Progenitor cell of endocrine pancreas (in vitro differentiated cells): ENCODE measurements at places on chromosomes 12 and 14. TPM values are rescaled to one million over a fixed set of nuclear protein-coding genes. Genes with fewer than 3 reads are reported as not detected.
A peak's percentile ranks its signal among the peaks of the same experiment; 100 is the strongest.

- DNase-seq: peak; percentile 64
Observed at GRCh38 chr14:68824517-68825347, 31.9 kb upstream of the ZFP36L1 start.

GRCh38 chr12:76790564-76791552 is 26.9 kb downstream of the ZDHHC17 start:
- DNase-seq: no peak

DNA sequence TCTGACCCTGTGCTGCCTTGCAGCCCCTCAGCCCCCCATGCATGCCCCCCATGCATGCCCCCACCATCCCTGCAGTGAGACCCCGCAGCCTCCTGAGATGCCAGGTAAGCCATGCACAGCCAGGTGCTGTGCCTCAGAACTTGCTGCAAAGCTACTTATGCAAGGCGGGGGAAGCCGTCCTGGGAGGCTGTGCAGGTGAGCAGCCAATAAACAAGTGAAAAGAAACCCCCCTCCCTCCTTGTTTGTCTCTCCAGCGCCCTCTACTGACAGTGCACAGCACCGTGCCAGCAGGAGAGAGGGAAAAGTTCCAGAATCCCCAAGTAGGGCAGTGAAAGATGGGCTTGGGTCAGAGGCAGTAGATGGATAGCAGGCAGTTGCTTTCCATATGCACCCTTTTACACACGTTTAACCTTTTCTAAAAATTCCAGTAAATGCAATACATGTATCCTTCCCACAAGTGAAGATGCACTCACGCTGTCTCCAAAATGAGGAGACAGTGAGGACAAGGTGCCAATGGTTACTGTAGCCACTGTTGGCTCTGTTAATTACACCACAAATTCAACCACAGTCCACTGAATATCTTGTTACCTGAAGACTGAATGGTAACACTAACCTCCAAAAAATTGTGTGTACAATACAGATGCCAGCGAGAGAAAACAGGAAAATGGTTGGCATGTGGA is 18.0 kb downstream of the TNFAIP2 start:
- DNase-seq: no peak

DNA sequence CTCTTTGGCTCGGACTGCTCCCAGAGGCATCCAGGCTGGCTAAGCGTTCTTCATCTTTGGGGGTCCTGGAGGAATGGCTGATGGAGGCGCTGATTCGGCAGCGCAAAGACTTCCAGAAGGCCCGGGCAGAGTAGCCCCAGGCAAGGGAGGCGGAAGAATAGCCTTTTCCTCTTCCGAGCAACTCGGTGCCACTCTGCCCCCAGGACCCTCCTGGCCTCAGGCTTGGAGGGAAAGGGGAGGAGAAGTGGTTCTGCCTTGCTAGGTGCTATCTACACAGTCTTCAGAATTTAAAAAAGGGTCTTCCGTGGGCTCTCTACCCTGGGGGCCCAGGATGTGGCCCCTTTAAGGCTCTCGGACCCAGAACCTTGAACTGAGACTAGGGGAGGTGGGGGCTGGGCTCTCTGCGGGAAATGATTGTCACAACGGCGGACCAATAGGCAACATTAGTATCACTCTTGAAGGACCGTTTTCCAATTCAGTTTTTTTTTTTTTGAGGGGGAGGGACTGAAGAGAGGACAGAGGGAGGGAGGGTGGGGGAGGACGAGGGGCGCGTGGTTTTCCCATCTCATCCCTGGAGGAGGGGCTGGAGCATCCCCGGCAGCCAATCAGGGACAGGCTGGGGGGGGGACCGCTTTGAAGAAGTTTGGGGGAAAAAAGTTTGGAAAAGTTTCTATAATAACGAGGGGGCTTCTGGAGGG is at the start of gene NFATC4:
TSS of gene NFATC4 (plus strand) at position 671 of the 698 bp plus-strand sequence. CDS start 157 bp downstream, outside the sequence.
- DNase-seq: peak; percentile 28

DNA sequence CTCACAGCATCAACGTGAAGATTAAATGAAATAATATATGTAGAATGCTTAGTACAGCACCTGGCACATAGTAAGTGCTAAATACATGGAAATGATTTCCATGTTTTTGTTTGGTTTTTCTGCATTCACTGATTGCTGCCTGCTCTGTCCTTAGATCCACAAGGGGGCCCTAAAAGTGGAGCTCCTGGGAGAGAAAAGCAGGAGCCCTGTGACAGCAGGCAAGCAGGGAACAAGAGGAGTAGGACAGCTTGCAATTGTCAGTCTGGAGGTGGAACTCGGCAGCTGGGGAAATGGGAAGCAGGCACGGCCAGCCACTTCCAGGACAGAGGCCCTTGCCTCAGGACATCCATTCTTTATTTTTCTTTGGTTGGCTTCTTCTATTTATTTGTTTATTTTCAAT is 292.9 kb downstream of the BMP4 start:
- no peak for DNase-seq

DNA sequence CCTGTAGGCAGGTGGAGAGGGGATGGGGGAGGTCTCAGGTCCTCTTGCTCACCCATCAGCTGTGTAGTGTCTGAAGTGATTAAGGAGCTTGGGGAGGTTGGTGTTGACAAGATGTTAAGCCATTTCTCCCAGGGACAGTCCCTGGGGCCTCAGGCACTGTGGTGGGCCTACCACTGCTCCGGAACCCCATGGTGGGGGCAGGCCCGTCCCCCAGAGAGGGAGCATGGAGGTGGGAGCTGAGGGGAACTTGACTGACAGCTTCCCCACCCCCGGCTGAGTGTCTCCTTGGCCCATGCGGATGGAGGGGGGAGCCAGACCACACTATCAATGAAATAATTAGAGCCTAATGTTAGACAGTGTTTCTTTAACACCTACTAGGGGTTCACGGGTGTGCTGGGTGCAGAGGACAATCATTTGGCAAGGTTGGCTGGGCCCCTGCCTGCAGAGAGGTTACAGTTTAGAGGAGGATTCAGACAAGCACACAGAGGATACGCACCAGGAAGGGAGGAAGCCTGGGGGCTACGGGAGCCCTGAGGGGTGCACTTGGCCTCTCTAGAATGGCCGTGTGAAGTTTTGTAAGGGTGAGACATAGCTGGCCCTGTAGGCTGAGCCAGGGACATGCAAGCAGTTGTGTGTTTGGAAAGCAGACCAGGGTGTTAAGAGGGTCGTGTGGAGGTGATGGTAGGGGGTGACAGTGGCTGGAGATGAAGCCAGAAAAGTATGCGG is 19.3 kb upstream of the KRT80 start:
- no peak for DNase-seq

- DNase-seq: no peak
Observed at GRCh38 chr12:105418821-105419291, 88.4 kb downstream of the C12orf75 start.

- no peak for DNase-seq
Observed at GRCh38 chr12:19749906-19750574, 310.7 kb downstream of the AEBP2 start.

DNA sequence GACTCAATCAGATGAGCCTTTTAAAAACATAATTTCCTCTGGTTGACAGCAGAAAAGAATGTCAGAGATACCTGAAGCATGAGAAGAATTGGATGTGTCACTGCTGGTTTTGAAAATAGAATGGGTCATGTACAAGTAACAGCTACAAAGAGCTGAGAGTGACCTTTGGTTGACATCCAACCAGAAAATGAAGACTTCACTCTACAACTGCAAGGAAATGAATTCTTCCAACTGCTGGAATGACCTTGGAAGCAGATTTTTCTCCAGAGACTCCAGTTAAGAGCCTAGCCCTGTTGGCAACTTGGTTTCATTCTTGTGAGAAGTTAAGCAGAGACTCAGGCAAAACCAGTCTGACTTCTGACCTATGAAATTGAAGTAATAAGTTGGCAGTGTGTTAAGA is 505.9 kb downstream of the SLC16A7 start:
- DNase-seq: no peak

- no peak for DNase-seq
Observed at GRCh38 chr14:29089849-29090248, 323.3 kb downstream of the FOXG1 start.

DNA sequence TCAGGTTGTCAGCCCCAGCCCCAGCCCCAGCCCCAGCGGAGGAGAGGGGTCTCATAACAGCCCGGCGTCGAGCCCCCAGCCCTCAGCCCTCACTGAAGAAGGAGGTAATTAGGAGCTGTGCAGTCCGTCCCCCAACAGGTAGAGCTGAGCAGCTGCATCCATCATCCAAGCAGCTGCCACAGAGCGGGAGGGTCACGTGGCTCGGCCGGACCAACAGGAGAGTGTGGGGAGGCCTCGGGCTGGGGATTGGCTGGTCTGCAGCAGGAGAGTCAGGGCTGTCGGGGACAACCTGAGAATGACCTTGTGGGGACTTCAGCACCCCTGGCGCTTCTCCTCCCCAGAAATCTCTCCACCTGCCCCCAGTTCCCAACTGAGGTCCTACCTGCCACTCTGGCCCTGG is 29.6 kb downstream of the SMUG1 start:
- DNase-seq: peak; percentile 75

- DNase-seq: no peak
Observed at GRCh38 chr14:102665621-102666020, 73.2 kb downstream of the RCOR1 start.

DNA sequence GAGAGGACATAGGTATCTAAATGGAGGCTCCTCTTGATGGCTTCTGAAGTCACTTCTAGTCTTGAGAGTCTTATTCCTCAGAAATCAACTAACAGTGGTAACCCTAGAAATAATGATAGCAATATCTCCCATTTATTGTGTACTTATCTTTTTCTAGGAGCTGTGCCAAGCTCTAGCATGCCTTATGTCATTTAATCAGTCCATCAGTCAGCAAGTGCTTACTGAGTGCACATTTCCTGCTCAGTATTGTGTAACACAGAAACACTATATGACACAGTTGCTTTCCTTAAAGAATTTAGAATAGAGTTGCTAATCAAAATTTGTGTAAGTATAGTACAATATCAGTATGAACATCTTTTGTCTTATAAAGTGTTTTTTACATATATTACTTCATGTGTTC is 36.6 kb downstream of the KRT76 start:
- no peak for DNase-seq

DNA sequence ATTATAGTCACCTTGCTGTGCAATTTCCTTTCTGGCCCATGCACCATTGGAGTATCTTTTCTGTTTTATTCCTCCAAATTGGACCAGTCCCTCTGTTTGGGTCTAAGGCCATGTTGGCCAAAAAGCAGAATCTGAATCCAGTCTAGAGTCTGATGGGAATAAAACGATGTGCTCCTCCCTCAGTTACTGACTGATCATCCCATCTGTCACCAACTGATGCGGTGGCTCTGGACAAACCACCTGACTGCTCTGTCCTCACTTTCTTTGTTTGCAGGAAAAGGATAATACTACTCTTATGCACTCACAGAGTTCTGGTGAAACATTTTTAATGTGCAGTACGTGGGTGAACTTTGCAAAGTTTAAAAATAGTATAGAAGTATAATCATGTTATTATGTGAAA is 120.2 kb upstream of the HIF1A start:
- no peak for DNase-seq

DNA sequence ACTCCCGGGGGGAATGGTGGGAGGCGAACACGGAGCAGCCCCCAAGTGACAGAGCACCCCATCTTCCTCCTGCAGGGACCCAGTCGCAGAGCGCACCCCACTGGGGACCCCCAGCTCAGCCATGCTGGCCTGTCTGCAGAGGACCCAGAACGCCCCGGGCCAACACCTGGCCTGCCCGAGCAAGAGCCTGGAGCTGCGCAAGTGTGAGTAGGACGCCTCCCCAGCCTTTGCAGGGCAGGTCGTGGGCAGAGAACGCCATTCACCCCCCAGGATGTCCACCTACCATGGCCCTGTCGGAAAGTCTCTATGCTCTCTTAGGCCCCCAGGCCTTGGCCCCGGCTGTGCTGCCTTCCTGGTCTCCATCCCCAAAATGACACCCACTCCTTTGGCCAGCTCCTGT is 30.4 kb downstream of the FAM222A start:
- DNase-seq: no peak

GRCh38 chr12:87661786-87662377 is 367.3 kb downstream of the C12orf50 start:
- no peak for DNase-seq

Gene SIX1
- total RNA-seq: 0.79 and 1.0 TPM in 2 replicates

Gene SETD1B
- total RNA-seq: 27.2 and 28.6 TPM in 2 replicates

Gene RAD51AP1
- total RNA-seq: 33.4 and 40.1 TPM in 2 replicates

Gene TBC1D30
- total RNA-seq: 3.0 and 3.4 TPM in 2 replicates

Gene GPR162
- total RNA-seq: 5.5 and 6.3 TPM in 2 replicates

Gene OR6C70
- not detected in 2 replicates for total RNA-seq

Gene RFX4
- not detected in 2 replicates for total RNA-seq
